ENCODE measurements at places on chromosomes 4 and X.

GRCh38 chrX:1416327-1416784 lies 24.4 kb upstream of the SLC25A6 start:
- no peak for DNase-seq

DNA sequence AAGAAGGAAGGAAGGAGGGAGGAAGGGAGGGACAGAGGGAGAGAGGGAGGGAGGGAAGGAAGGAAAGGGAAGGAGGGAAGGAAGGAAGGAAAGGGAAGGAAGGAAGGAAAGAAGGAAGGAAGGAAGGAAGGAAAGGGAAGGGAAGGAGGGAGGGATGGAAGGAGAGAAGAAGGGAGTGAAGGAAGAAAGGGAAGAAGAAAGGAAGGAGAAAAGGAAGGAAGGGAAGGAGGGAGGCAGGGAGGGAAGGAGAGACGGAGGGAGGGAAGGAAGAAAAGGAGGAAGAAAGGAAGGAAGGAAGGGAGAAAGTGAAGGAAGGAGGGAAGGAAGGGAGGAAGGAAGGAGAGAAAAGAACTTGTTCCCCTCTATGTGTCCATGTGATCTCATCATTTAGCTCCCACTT lies 465.0 kb downstream of the KCTD8 start:
- no peak for DNase-seq

GRCh38 chrX:107678957-107679740 lies 50.8 kb downstream of the PRPS1 start:
- DNase-seq: no peak

- no peak for DNase-seq
Measured at GRCh38 chr4:82906469-82906868, 5.9 kb downstream of the THAP9 start.

- DNase-seq: no peak
Measured at GRCh38 chr4:133598779-133599178, 449.7 kb downstream of the PCDH10 start.

- no peak for DNase-seq
Measured at GRCh38 chr4:111977419-111977965, 167.8 kb upstream of the FAM241A start.

DNA sequence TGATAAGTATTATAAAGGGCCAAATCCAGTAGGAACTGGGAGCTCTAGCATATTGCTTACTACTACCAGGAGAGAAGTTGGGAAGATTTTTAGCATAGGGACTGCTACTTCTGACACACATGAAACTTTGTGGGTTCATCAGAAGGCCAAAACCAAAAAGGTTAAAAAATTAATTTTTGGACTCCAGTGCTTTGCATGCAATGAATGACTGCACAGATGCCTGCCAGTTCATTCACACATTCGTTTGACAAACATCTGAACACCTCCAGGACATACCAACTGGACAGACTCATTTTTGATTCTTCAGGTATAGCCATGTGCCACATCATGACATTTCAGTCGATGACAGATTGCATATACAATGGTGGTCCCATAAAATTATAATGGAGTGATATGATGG lies 79.8 kb downstream of the MID1IP1 start:
- no peak for DNase-seq

DNA sequence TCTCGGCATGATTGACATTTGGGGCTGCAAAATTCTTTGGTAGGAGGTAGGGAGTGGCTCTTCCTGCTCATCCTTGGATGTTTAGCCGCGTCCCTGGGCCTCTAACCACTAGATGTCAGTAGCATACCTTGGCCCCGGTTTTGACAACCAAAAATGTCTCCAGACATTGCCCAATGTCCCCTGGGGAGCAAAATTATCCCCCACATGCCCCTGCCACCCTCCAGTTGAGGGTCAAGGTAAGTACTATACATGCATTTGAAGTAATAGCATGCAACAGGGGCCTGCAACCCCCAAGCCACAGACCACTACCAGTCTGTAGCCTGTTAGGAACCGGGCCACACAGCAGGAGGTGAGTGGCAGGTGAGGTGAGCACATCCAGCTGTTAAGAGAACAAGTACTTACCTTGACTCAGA lies 17.6 kb upstream of the KIAA1210 start:
- DNase-seq: no peak

DNA sequence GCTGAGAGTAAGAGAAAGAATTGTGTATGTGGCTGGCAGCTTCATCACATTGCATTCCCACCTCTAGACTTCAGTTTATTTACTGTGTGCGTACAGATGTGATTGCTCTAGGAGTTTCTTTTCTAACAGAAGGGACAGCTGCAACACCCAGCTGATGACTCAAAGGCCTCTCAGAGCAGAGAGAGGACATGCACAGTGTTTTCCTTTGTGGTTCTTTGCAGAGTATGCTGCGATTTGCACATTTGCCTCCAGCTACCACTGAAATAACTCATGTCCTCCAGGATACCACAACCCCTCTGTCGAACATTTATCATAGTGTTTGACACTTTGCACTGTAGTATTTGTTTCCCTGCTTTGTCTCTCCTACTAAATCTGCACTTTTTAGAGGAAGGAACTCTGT lies 294.1 kb downstream of the STIM2 start:
- peak; percentile 16 for DNase-seq

DNA sequence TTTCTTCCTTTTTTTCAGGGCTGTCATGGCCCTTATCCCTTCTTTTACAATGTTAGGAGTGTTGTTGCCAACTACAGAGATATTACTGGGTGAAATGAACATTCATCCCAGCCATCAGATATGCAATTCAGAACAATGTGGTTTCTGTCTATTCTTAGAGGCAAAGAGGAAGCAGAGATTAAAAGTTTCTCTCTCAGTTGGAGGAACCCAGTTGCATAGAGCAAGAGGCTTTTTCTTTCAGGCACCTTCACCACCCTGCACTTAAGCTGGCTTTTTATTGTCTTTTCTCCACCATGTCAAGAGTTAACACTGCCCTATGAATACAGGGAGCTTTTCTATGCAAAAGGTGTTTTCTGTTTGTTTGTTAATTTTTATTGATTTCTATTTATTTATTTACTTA lies 1559.6 kb upstream of the IGFBP7 start:
- no peak for DNase-seq

DNA sequence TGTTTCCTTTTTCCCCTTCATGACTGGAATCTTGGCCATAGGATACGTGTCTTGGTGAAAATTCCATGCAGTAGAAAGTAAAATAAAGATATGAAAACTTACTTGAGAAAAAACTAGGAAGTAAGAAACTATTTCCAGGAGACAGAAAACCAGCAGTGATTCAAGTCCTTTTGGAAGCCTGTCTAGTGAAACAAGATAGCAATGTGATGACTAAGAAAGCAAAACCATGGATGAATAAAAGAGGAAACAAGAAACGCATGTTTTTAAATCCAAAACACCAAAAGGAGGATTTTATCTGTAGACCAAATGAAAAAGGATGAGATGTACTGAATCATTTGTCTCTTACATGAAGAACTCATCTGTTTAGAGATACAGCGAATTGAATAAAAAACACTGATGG lies 1430.0 kb downstream of the ARAP2 start:
- peak; percentile 53 for DNase-seq

GRCh38 chr4:137762591-137762990 lies 230.3 kb upstream of the PCDH18 start:
- DNase-seq: no peak

DNA sequence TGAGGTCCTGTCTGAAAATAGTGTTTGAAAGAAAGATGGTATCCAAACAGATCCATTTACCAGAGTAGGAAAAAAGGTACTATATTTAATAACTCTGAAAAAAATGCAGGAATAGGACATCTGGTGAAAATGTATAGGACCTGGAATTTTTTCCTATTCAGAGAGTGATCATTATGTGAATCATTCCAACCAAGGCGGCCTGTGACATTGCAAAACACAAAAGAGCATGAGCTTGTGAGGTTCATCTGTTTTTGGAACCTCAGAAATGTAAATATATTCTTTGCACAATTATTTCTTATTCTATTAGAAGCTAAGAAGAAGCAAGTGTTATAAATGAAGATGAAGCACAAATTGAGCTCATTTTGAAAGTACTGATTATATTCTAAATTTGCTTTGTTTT lies 2.0 kb downstream of the C4orf51 start:
- peak; percentile 30 for DNase-seq

DNA sequence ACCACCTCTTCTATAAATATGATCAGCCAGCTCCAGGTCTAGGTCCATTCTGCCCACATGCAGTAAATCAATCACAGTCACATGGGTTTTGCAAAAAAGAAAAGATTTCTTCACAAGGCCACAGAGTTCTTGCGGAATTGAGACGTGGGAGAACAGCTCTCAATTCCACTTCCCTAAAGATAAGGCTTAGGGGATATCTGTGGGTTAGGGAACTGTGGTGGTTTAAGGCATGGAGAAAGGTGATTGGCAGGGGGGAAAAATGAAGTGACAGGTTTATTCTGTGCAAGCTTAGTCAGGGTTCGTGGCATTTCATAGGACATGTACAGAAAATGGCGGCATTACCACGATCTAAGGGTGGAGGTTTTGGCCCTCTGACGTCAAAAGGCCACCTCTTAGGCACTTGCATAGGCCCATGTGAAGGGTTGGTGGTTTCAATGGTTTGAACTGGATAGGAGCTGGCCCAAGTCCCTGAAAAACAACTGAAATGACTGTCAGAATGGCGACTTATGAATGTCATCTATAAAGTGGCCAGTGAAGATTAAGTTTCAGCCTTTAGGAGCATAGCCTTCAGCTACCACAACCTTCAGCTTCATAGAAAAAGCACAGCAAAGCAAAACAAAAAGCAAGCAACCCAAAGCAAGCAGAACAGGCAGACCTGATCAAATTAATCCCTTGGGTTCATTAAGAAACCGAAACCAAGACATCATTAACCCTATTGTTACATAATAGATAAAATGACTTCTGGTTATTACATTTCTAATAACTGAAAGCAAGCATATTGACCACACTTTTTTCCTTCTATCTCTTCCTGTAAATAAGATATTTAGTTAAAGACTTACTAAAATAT lies 289.8 kb upstream of the SFRP2 start:
- no peak for DNase-seq

DNA sequence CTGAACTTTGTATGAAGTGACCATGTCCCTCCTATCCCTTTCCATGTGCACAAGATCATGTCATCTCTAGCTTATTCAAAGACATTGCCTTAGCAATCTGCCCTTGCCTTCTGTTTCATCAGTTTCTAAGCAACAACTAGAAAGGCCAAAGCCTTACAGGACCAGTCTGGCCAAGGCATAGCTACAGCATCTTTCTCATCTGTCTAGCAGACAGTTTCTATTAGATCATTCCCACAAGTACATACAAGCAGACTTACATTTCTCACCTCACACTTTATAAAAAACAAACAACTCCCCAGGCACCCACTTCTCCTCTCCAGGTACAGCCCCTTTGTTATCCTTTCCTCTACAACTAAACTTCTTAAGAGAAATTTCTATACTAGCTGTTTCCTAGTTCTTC lies 188.7 kb upstream of the AADAT start:
- DNase-seq: no peak

DNA sequence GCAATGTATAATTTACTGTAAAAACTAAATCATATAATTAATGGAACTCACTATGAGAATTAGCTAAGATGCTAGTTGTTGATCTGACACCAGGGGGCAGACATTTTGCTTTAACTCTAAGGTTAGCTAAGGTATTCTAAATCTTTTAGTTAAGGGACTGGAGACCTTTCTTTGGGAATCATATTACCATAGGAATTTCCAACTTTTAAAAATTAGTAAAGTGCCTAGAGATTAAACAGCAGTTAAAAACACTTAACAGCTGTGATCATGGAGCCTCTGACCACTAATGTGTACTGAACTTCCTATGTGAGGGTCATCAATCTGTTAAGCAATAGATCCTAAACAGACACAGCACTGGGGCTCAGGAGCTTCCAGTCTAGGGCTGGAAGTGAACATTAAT lies 226.6 kb downstream of the NSUN7 start:
- DNase-seq: no peak

GRCh38 chr4:40632080-40632479 lies 2.4 kb upstream of the RBM47 start:
- DNase-seq: no peak

DNA sequence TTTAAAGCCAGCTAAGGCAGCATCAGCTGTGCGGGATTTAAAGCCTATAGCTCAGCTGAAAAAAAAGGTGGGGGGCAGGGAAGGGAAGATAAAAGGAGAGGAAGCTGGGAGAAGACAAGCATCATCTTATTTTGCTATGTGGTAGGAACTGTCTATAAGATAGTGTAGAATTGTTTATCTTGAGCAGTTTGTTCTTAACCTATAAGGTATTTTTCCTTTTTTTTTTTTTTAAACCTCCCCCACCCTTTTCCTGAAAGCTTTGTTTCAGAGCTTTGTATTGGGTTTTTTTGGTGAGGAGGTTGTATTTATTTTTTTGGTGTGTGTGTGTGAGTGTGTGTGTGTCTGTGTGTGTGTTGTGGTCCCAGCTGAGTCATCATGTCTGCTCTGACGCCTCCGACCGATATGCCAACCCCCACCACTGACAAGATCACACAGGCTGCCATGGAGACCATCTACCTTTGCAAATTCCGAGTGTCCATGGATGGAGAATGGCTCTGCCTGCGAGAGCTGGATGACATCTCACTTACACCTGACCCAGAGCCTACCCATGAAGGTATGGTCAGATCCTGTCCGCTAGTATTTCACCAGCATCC lies 531 bp downstream of the RUFY3 start:
- DNase-seq: no peak

DNA sequence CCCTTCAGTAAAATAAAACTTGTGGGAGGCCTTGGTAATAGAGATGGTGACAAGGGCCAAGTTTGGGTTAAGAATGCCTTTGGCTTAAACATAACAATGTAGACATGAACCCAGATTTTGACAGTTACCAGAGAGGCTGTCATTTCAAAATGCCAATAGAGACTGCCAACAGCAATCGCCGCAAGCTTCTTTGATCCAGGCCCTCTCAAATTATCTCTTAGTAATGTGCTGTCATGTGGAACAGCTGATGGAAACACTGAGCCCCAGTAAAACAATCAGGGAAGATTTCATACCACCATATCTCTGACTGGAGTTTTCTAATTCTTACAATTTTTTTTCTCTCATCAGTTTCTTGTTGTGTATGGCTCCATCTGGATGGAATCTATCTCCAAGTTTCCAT lies 80.5 kb downstream of the ZNF330 start:
- no peak for DNase-seq

- peak; percentile 39 for DNase-seq
Measured at GRCh38 chr4:169314906-169315305, 44.1 kb upstream of the SH3RF1 start.
